ENCODE measurements at places on chromosomes 4 and X.

DNA sequence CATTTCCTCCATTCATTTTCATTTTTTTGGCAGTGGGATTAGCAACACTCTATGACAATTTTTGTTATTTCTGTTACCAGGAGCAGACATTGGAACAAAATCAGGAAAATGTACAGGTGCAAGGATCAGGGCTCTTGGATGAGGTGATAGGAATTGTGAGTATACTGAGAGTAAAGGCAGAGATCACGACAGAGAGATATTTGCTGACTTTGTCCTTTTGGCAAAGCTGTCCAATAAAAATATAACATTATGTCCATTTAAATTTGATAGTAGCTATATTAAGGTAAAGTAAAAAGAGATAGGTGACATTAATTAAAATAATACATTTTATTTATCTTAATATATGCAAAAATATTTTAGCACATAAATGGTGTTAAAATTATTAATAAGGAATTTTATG lies 373.1 kb upstream of the GNPDA2 start:
- DNase-seq: no peak

DNA sequence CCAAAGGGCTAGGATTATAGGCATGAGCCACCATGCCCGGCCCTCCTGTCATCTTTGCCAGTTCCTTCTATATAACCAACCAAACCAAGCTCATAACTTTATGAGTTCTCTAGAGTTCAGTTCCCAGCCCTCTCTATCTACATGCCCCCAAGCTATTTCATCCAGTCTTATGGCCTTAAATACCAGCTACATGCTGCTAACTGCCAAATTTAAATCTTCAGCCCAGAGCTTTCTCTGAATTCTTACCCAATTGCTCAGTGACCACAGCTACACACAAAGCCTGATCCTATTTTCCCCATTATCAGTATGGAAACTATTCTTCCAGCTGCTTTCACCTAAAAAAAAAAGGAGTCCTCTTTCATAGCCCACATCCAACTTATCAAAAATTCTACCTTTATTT lies 23.1 kb downstream of the TMEM184C start:
- no peak for DNase-seq

GRCh38 chr4:123997776-123998449 lies 601.3 kb downstream of the SPRY1 start:
- no peak for DNase-seq

DNA sequence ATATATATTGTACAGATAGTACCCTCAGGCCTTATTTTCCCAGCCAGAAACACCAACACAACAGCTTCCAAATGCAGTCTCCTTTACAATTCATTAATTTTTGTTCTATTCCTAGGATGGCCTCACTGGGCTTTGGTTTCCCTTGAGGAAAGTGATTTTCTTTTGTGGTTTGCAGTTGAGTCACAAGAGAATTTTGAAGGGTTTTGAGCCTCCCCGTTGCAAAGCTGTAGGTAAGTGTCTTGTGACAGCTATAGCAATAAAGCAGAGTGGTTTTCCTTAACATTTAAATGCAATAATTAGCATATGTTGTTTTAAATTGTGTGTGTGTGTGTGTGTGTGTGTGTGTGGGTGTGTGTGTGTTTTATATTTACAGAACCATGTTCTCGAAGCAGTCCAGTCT lies 54.1 kb upstream of the WDR17 start:
- DNase-seq: no peak

- DNase-seq: no peak
These were observed 10.2 kb upstream of the N4BP2 start for GRCh38 chr4:40046311-40046980.

DNA sequence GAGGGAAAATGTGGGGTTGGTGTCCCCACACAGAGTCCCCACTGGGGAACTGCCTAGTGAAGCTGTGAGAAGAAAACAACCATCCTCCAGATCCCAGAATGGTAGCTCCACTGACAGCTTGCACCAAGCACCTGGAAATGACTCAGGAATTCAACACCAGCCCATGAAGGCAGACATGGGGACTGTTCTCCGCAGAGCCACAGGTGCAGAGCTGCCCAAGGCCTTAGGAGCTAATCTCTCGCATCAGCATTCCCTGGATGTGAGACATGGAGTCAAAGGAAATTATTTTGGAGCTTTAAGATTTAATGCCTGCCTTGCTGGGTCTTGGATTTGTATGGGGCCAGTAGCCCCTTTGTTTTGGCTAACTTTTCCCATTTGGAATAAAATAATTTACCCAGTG lies 367.9 kb downstream of the FAM133A start:
- DNase-seq: no peak

DNA sequence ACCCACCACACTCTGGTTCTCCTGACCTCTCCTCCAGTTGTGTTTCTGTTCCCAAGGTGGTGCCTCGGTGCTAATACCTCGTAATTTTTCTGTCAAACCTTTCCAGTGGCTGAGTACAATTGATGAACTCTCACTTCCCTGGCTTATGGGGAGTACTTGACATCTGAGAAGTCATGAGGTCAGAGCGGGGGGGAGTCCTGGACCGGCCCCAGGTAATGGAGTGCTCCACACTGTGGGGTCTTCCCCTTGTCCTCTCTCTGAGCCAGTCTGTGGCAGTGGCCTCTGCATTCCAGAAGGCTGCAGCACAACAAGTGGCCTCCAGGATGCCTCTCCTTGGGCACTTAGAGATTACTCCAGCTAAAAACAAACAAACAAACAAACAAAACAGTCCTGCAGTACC lies 122.5 kb upstream of the TRIM2 start:
- no peak for DNase-seq

- no peak for DNase-seq
These were observed 58.5 kb downstream of the ARHGAP10 start for GRCh38 chr4:147790412-147790811.

- DNase-seq: no peak
These were observed 372.6 kb downstream of the OPHN1 start for GRCh38 chrX:68060506-68061205.

GRCh38 chrX:110146521-110146920 lies 143.6 kb downstream of the TMEM164 start:
- DNase-seq: no peak

- no peak for DNase-seq
These were observed 48.6 kb downstream of the DCLK2 start for GRCh38 chr4:150126864-150127203.

- DNase-seq: no peak
These were observed 28.0 kb upstream of the PLK4 start for GRCh38 chr4:127852661-127853060.

- no peak for DNase-seq
These were observed at the start of gene DMD for GRCh38 chrX:33211356-33212260. Gene DMD (minus strand): TSS chrX:33211549. CDS start chrX:33211312, 237 bp downstream.

- DNase-seq: no peak
These were observed 2618.1 kb downstream of the ARAP2 start for GRCh38 chr4:33626221-33626620.

DNA sequence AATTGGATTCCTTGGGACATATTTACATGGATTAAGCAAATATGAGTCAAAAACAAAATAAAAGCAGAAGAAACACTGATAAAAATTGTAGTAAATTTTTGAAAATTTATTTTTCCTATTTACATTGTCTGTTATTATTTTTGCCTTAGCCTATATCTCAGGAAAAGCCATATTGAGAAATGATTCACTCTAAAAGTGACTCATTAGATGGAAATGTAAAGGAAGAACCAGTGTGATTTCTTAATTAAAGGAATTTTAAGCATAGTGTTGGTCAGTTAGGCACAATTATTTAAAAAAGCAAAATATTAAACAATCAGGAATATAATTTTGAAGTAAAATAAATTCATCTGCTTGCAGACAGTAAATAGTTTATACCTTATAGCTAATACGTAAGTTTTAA lies 167.4 kb upstream of the NAP1L5 start:
- no peak for DNase-seq

GRCh38 chr4:36786519-36786918 lies 458.0 kb upstream of the NWD2 start:
- no peak for DNase-seq

GRCh38 chr4:17468619-17469221 lies 43.2 kb downstream of the QDPR start:
- DNase-seq: no peak

DNA sequence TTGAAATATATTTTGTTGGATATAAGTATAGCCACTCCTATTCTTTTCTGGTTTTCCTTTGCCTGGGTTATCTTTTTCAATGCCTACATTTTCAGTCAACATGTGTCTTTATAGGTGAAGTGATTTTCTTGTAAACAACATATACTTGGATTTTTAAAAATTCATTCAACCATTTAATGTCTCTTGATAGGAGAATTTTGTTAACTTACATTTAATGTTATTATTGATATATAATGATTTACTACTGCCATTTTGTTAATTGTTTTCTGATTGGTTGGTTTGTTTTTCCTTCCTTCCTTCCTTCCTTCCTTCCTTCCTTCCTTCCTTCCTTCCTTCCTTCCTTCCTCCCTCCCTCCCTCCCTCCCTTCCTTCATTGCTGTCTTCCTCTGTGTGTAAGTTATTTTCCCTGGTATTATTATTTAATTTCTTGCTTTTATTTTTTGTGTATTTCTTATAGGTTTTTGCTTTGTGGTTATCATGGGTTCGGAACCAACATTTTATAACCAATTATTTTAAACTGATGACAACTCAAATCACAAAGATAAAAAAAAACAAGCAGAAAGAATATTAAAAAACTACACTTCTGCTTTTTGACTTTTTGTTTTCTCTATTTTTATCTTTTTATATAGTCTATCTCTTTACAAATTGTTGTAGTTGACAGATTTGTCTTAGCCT lies 330.1 kb upstream of the GRID2 start:
- no peak for DNase-seq

DNA sequence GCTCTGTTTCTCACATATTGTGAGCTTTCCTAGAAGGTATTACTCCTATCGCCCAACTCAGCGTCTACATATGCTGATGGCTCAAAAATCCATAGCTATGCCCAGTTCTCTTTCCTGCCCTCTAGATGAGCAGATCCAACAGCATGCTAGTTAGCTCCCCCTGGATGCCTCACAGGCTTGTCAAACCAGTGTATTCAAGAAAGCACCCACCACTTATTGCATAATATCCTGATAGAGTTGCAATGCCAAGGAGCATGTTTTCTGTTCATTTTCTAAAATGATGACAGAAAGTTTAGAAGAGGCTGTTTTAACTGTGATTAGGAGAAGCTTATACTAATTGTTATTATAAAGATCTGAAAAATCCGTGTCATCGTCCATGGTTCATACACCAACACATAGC lies 1.9 kb upstream of the PACRGL start:
- DNase-seq: no peak

- DNase-seq: no peak
These were observed 28.0 kb downstream of the MFSD8 start for GRCh38 chr4:127936974-127937373.

DNA sequence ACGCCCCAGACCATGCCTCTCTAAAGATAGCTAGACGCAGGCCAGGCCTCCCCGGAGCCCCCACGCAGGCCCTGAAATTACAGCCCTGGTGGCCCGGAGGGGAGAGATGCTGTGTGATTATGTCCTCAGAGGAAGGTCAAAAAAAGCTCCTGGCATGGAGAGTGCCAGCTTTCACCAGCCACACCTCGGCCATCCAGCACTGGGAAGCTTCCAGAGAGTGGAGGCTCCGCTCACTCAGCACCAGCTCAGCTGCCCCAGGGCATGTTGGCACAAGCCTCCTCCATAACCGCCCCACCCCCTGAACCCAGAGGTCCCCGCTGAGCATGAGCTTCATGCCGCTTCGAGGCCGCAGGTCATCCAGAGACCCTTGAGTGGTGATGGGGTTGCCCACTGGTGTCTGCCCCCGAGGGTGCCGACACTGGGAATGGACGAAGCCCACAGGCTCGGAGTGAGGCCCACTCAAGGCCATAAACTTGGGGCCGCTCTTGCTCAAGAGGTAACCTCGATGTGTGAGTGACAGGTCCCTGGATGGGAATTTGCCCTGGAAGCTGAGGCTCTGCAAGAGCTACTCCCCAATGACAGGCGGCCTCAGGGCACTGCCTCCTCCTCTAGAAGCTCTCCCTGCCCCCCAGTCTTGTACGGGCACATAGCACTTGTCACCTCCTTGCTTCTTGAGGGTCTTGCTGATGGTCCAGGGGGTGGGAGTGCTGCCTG lies 4.4 kb upstream of the BGN start:
- no peak for DNase-seq

DNA sequence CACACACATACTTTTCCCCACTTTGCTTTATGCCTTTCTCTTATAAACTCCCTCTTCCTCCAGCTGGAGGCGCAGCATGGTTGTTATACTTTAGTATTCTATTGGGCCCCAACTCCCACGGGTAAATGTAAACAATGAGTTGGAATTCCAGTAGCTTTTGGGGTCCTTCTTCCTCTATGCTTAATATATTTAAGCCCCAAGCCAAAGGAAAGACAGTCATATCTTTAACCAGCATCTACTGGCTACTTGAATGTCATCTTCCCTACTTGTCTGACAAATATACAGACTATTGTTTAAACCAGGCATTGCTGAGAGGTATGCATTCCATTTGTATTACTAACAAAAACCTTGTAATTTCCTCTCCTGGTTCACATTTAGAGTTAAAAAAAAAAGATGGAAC lies 72.9 kb downstream of the WDR19 start:
- no peak for DNase-seq

DNA sequence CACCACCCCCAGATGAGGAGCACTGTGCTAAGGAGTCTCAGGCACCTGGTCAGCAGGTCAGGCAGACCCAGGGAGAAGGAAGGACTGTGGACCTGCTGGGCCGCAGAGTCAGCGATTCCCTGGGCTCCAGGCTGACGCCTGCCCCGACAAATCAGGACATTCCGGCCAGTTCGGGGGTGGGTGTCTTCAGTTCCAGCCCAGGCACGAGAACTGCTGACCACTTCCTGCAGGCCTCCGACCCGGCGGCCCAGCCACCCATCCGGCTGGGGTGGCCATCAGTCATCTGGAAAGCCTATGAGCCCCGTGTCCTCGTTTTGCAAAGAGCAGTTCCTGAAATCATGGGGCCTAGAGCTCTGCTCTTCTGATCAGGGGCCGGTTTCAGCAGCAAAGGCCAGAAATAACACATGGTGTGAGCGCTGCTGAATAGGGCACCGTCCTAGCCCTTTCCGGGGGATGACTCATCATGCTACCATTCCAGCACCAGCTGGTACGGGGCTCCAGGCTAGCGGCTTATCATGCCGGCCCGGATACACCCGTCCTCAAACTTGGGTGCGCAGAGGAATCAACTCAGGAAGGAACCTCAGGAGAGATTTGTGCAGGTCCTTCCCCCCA lies 7.8 kb upstream of the SH3TC1 start:
- DNase-seq: no peak

GRCh38 chr4:83240379-83240875 lies 44.2 kb downstream of the COQ2 start:
- no peak for DNase-seq
